ENCODE measurements at places on chromosomes 16 and 17.

- DNase-seq: no peak
Observed at GRCh38 chr17:76327696-76328095, 19.6 kb upstream of the QRICH2 start.

DNA sequence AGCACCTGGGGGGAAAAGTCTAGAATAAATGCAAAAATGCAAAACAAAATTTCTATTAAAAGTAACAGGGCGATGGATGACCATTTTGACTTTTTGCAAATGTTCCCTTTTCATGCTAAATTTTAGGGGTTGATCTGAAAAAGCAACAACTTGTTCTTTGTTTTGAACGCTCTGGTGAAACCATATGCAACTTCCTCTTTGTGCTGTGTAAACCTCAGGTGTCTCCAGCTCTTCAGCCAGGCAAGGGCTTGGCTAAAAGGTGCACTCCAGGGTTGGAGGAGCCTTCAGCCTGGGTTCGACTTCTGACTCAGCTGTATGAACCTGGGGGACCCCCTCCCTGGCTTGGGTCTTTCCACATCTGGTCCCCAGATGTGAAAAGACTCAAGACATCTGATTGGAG is 9.5 kb downstream of the IRF8 start:
- DNase-seq: no peak

- no peak for DNase-seq
Observed at GRCh38 chr17:50055055-50055425, 870 bp upstream of the ITGA3 start.

DNA sequence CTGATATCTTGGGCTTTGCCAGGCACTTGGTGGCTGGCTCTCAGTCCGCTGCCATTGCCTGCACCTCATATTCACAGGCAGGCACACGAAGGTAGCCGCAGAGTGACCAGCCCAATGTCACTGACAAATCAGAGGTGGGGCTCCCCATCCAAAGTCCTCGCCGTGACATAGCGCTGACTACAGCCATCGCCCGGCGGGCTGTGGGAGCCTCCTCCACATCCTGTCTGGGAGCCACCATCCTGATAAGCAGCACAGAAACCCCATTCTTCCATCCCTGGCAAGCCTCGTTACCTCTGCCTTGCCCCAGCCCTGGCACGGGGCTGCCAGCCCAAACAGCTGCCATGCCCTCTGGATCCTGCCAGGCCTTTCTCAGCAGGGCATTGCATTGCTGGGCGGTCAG is 437.8 kb downstream of the SLC39A11 start:
- DNase-seq: no peak

- no peak for DNase-seq
Observed at GRCh38 chr16:82668094-82668493, 41.3 kb downstream of the CDH13 start.

DNA sequence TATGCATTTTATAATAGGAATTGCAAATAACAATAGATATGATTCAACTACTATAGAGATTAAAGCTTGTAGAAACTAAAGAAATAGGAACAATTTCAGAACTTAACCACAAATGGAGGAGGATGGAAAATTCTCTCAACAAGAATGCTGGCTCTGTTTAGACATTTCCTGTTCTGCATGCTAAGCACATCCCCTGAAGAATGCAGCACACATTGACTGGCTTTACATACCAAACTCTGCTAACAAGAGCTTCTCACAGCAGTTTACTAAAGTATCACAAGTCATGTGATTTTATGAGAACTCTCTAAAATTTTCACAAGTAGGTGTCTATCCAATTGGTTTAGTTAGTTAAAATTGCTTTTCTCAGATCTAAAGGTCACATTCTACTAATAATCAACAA is 85.2 kb downstream of the SPAG9 start:
- peak; percentile 80 for DNase-seq

DNA sequence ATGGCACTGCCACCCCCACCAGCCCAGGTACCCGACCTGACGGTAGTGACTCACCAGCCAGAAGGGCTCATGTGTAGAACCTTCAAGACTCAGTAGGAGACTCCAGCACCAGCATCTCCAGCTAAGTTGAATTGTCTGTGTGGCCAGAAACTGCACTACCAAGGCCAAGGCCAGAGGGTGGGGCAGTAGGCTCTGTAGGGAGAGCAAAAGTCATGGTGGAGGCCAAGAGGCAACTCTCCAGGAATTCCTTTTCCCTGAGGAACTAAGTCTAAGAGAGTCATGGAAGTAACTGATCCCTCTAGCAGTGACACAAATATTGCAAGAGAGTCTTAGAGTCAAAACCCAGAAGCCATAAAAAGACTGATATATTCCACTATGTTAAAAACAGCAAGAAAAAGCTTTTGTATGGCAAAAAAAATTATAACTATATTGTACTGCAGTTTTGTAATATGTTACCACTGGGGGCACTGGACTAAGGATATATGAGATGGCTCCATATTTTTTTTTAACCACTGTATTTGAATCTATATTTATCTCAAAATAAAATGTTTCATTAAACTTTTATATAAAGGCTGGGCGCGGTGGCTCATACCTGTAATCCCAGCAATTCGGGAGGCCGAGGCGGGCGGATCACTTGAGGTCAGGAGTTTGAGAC is 30.2 kb upstream of the GUCY2D start:
- DNase-seq: no peak
